ENCODE measurements at places on chromosomes 2 and 18.

- DNase-seq = no peak
Observed at GRCh38 chr18:59923539-59924196, 23.9 kb downstream of the PMAIP1 start.

DNA sequence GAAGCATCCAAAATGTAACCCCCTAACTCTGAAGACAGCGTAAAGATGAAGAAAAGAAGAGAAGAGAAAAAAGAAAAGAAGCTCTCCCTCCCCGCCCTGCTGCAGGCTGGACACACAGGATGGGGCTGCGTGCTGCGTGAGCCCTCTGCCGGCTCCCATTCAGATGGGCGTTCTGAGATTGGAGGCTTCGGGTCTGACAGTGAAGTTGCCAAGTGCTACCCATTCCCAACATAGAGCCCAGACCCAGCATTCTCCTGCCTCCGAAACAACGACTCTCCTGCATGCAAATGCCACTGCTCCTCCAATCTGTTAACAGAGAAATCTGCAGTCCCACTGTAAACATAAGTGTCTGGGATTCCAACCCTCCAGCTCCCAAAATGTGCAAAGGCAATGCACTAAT lies 234.9 kb downstream of the BCL11A start:
- DNase-seq = no peak

GRCh38 chr2:205892251-205892655 lies 193.7 kb downstream of the INO80D start:
- DNase-seq = no peak

DNA sequence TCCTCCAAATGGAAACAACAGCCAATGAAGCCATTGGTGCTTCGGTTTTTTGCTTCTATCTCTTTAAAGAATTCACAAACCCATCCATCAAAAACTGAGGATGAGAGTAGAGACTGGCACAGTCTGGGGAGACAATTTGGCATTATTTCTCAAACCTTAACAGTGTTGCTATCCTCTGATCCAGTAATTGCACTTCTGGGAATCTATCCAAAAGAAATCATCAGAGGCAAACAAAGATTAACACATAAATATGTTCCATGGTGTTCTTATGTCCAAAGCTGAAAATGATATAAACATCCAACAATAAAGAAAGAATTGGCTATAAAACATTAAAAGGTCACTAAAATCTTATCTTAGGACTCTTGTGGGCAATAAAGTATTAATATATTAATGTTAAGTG lies 35.1 kb downstream of the REEP1 start:
- DNase-seq = no peak
